ENCODE measurements at places on chromosomes 6 and 20. TPM values are rescaled to one million over a fixed set of nuclear protein-coding genes. Genes with fewer than 3 reads are reported as not detected.
A peak's percentile ranks its signal among the peaks of the same experiment; 100 is the strongest.

- no peak overlapping the region for H3K27ac ChIP-seq
- DNase-seq, result no peak
- H3K27me3 ChIP-seq, result no peaks in the 10 kb centered on the region
- H3K4me1 ChIP-seq, result no peaks in the 10 kb centered on the region
These were observed 390.9 kb upstream of the SASH1 start for GRCh38 chr6:147951726-147952125.

- no peaks in the 10 kb centered on the region for H3K27me3 ChIP-seq
- DNase-seq, result no peak
- peaks cover 5% of the 10 kb centered on the region for H3K4me1 ChIP-seq
- H3K4me3 ChIP-seq, result peak overlapping the region; percentile 88
- H3K36me3 ChIP-seq, result no peaks in the 10 kb centered on the region
These were observed 224 bp downstream of the MPC1 start for GRCh38 chr6:166382500-166382932.

The TRIM15 gene
- not detected for polyA plus RNA-seq

DNA sequence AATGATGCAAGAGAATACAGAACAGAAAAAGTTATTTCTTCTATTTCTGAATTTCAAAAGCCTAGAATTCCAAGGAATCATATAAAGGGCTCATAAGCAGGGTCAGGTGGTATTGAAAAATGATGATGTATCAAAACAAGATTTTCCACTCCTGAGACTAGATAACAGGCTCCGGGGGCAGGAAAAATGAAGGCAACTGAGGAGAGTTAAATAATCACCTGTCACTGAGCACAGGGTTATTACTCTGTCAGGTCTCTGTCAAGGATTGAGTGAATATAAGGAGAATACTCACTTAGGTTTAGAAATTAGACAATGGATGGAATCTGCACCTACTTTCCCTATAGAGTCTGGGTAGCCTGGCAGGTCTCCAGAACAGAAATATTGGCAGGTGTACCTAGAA lies 76.1 kb upstream of the KHDRBS2 start:
- H3K27ac ChIP-seq, result no peak overlapping the region
- no peaks in the 10 kb centered on the region for H3K4me1 ChIP-seq
- H3K4me3 ChIP-seq, result no peak overlapping the region
- no peaks in the 10 kb centered on the region for H3K27me3 ChIP-seq

GRCh38 chr6:127176146-127176545 lies 57.7 kb downstream of the RSPO3 start:
- no peaks in the 10 kb centered on the region for H3K36me3 ChIP-seq
- H3K4me1 ChIP-seq, result no peaks in the 10 kb centered on the region
- no peaks in the 10 kb centered on the region for H3K27me3 ChIP-seq
- no peak overlapping the region for H3K27ac ChIP-seq
- DNase-seq, result no peak
